Stimulated activated naive CD4-positive, alpha-beta T cell treated with Interleukin-2 at 50 U/mL for 16 hours (primary cell): ENCODE measurements at places on chromosomes 12 and 14.

- no peak for DNase-seq
Observed at GRCh38 chr14:72590577-72590976, 303.3 kb downstream of the DPF3 start.

- no peak for DNase-seq
Observed at GRCh38 chr12:3605692-3606091, 114.7 kb downstream of the PRMT8 start.

DNA sequence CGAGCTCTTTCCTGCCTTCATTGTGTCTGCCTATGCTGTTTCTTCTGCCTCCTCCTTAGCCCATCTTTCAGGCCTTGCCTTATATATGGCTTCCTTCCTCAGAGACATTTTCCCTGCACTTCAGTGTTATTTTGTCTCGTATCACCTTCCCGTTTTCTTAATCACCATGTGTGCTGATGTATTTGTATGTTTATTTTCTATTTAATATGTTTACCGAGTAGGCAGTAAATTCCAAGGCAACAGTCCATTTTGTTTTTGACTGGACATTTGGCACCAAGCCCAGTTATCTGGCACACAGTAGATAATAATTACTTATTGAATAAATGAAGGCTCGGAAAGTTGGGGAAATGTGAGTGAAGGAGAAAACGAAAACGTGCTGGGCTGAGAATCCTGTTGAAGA lies 4.6 kb upstream of the POU6F1 start:
- no peak for DNase-seq

DNA sequence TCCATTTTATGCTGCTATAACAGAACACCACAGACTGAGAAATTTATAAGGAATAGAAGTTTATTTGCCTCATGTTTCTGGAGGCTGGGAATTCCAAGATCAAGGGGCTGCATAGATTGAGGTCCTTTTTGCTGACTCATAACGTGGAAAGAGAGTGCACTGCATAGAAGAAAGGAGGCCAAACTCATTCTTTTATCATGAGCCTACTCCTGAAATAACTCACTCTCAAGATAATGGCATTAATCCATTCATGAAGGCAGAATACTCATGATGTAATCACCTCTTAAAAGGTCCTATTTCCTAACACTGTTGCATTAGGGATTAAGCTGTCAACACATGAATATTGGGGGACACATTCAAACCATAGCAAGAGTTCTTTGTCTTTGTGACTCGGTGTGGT lies 60.0 kb upstream of the FBXO33 start:
- DNase-seq: no peak

GRCh38 chr14:93548102-93548843 lies 117.5 kb downstream of the UNC79 start:
- DNase-seq: no peak

DNA sequence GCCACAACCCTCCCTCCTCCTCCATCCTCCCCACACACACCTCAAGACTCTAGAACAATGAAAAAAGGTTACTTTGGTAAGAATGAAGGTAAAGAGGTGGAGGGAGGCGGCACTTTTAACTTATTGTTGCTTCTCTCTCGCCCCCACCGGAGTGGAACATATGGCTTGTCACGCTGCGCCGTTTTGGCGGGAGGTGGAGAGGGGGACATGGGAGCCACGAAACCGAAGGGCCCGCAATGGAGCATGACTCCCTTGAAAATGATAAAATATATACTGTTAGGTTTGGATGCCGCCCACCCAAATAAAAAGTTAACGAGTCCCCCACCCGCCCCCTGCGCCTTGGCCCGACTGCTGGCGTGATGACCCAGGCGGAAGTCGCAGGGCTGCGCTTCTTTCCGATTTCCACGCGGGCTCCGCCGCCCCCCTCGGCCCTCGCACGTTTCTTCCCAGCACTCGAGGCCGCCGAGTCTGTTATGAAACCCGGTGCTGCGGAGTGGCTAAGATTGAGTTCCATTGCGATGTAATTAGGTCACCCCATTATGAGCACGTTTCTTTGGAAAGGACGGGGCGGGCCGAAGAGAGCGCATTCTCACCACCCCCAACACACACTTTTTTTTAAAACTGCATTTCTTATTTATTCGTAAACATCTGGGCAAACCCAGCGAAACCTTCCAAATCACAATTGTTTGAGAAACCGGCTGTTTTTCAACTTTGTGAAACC lies 1.4 kb upstream of the ZFP36L1 start:
- peak; percentile 87 for DNase-seq

DNA sequence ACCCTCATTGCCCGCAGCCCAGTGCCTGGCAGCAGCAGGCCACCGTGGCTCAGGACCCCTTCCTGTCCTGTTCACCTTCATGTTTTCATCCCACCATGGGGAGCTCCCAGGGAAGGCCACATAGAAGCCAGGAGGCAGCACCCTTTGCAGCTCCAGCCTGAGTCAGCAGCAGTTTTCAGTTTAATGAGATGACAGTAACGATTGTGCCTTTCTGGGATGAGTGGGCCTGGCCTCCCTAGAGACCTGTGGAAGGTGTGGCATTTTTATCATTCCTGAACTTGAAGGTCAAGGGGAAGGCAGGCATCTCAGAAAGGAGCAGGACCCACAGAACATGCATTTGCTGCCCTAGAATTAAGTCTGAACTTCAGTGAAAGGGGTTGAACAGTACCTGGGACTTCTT lies 532.8 kb downstream of the FUT8 start:
- no peak for DNase-seq

- no peak for DNase-seq
Observed at GRCh38 chr12:101230547-101230946, 20.5 kb upstream of the SLC5A8 start.

- DNase-seq: no peak
Observed at GRCh38 chr12:57380300-57380699, 50.5 kb downstream of the R3HDM2 start.
